ENCODE measurements at places on chromosomes 16 and 17.

- no peaks in the 10 kb centered on the region for H3K36me3 ChIP-seq
- H3K4me1 ChIP-seq = peaks cover 15% of the 10 kb centered on the region
Measured at GRCh38 chr17:74875155-74875976, 2.6 kb upstream of the FDXR start.

- DNase-seq = no peak
- no peak overlapping the region for H3K27ac ChIP-seq
- no peaks in the 10 kb centered on the region for H3K27me3 ChIP-seq
- peaks cover 3% of the 10 kb centered on the region for H3K36me3 ChIP-seq
- H3K4me1 ChIP-seq = no peaks in the 10 kb centered on the region
- no peak overlapping the region for H3K4me3 ChIP-seq
Measured at GRCh38 chr16:51242296-51242994, 91.4 kb upstream of the SALL1 start.

GRCh38 chr17:41548844-41549595, 20.9 kb upstream of the KRT19 start:
- peak; percentile 81 for DNase-seq
- peaks cover 12% of the 10 kb centered on the region for H3K27me3 ChIP-seq
- peaks cover 14% of the 10 kb centered on the region for H3K4me1 ChIP-seq
- H3K36me3 ChIP-seq = no peaks in the 10 kb centered on the region
- no peak overlapping the region for H3K4me3 ChIP-seq
- H3K27ac ChIP-seq = no peak overlapping the region

GRCh38 chr16:64654178-64654577, 467.7 kb downstream of the CDH11 start:
- H3K27me3 ChIP-seq = no peaks in the 10 kb centered on the region
- H3K4me3 ChIP-seq = no peak overlapping the region
- H3K27ac ChIP-seq = no peak overlapping the region
- no peaks in the 10 kb centered on the region for H3K4me1 ChIP-seq
- DNase-seq = no peak

DNA sequence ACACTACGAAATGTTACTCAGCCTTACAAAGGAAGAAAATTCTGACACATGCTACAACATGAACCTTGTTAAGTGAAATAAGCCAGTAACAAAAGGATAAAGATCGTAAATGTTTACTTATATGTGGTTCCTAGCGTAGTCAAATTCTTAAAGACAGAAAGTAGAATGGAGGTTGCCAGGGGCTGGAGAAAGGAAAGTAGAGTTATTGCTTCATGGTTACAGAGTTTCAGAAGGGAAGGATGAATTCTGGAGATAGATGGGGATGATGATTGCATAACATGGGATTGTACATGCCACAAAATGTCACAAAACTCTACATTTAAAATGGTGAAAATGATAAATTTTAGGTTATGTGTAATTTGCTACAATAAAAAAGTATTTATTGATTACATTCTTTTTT, 103.8 kb downstream of the CHD9NB start:
- no peak for DNase-seq
- no peak overlapping the region for H3K27ac ChIP-seq
- peaks cover 12% of the 10 kb centered on the region for H3K27me3 ChIP-seq
- no peaks in the 10 kb centered on the region for H3K36me3 ChIP-seq
- no peaks in the 10 kb centered on the region for H3K4me1 ChIP-seq
- H3K4me3 ChIP-seq = no peak overlapping the region

Measured in activated naive CD8-positive, alpha-beta T cell treated with anti-CD3 and anti-CD28 coated beads for 36 hours (primary cell).